ENCODE measurements at places on chromosomes 3 and 15. TPM values are rescaled to one million over a fixed set of nuclear protein-coding genes. Genes with fewer than 3 reads are reported as not detected.

LRTM1 gene
- total RNA-seq: not detected

SCAANT1 gene
- not detected for total RNA-seq

TUSC7 gene
- total RNA-seq: not detected

ESYT3 gene
- 0.05 TPM for total RNA-seq

TMCO5A gene
- not detected for total RNA-seq

IL16 gene
- 0.81 TPM for total RNA-seq

ALPK3 gene
- 2.0 TPM for total RNA-seq

GCSAM gene
- total RNA-seq: not detected

GABRR3 gene
- not detected for total RNA-seq

NANOGP8 gene
- total RNA-seq: not detected

GREM1 gene
- 0.66 TPM for total RNA-seq

SAMD7 gene
- not detected for total RNA-seq

Measured in HCT116 (cell line).